ENCODE measurements at places on chromosomes 7 and 10. TPM values are rescaled to one million over a fixed set of nuclear protein-coding genes. Genes with fewer than 3 reads are reported as not detected.

DNA sequence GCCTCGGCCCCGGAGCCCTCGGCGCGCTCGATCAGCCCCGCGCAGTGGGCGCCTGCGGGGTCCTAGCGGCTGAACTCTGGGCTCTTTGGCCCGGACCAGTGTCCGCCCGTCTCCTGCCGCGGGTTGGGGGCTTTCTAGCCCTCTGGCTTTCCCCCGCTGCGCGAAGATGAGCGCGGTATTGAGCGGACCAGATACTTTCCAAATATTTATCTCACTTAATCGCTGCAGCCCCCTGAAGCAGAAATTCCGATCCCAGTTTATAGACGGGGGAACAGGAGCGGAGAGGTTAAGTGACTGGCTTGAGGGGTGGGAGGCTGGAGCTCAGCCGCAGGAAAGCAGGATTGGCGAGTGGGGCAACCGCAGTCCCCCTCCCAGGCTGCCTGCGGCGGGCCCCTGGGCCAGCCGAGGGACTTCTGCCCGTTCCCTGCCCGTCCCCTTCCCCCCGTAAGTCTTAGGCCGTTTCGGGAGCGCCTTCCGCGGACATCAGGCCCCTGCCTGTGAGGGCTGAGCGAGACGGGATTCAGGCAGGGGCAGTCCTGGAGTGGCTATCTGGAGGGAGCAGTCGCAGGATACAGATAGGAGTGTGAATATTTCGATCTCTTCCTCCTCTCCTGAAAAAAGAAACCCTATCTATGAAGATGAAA is 565 bp downstream of the STRIP2 start:
- H3K27ac ChIP-seq: peak overlapping the region; percentile 84
- no peaks in the 10 kb centered on the region for H3K36me3 ChIP-seq
- DNase-seq: peak; percentile 19
- H3K4me1 ChIP-seq: peaks cover 8% of the 10 kb centered on the region
- H3K27me3 ChIP-seq: peaks cover 33% of the 10 kb centered on the region
- H3K4me3 ChIP-seq: peak overlapping the region; percentile 89

DNA sequence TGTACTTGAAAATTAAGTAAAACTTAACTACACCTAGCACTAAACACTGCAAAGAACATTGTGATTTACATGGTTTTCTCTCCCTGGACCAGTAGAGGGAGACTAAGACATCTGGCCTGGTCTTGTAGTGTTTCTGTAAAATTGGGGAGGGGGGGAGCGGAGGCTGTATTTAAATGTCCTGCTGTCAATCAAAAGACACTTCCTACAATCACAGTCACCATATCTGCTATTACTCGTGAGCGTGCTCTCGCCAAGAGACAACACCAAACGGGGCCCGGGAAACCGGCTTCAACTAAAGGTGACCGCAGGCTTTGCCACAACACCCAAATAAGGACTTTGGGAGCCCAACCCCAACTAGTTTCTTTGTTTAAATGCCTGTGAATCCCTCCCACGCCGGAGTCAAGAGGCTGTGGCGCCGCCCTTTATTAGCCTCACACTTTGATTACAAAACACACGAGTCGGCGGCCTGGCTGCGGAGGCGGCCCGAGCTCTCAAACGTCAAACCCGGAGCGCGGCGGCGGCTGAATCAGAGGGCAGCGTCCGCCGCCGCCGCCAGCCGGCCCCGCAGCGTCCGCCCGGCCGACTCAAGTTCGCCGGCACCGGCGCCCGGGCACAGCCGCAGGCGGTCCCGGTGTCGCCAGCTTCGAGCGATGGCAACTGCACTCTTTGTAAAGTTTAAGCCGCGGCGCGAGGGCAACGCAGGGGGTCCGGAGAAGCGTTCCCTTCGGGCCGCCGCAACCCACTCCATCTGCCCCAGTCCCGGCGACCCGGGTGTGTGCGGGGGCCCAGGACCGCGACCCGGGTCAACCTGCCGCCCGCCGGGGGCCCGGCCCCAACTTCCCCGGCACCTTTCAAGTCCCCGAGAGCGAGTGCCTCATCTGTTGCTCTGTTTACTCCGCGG is 1.3 kb downstream of the KDM7A start:
- peak overlapping the region; percentile 98 for H3K27ac ChIP-seq
- H3K4me1 ChIP-seq: peaks cover 18% of the 10 kb centered on the region
- peak overlapping the region; percentile 91 for H3K4me3 ChIP-seq

- H3K4me1 ChIP-seq: peaks cover 5% of the 10 kb centered on the region
- H3K4me3 ChIP-seq: no peak overlapping the region
- no peak overlapping the region for H3K27ac ChIP-seq
- peaks cover 52% of the 10 kb centered on the region for H3K27me3 ChIP-seq
- H3K36me3 ChIP-seq: no peaks in the 10 kb centered on the region
Measured at GRCh38 chr10:45377858-45378257, 3.8 kb downstream of the ALOX5 start.

DNA sequence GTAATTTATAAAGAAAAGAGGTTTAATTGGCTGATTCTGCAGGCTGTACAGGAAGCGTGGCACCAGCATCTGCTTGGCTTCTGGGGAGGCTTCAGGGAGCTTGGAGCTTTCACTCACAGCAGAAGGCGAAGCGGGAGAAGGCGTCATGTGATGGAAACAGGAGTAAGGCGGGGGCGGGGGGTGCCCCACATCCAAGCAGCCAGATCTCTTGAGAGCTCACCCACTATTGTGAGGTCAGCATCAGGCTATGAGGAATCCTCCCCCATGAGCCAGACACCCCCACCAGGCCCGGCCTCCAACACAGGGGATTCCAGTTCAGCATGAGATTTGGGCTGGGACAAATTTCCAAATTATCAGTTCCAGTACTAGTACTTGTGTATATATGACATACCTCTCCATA is 46.2 kb downstream of the WDR37 start:
- H3K4me3 ChIP-seq: no peak overlapping the region
- H3K36me3 ChIP-seq: peaks cover 33% of the 10 kb centered on the region
- no peaks in the 10 kb centered on the region for H3K27me3 ChIP-seq
- peak overlapping the region; percentile 39 for H3K27ac ChIP-seq

- H3K4me3 ChIP-seq: no peak overlapping the region
- DNase-seq: no peak
- no peaks in the 10 kb centered on the region for H3K36me3 ChIP-seq
- peaks cover 6% of the 10 kb centered on the region for H3K4me1 ChIP-seq
- peaks cover 8% of the 10 kb centered on the region for H3K27me3 ChIP-seq
- no peak overlapping the region for H3K27ac ChIP-seq
Measured at GRCh38 chr10:43317422-43317821, 50.6 kb upstream of the RASGEF1A start.

DNA sequence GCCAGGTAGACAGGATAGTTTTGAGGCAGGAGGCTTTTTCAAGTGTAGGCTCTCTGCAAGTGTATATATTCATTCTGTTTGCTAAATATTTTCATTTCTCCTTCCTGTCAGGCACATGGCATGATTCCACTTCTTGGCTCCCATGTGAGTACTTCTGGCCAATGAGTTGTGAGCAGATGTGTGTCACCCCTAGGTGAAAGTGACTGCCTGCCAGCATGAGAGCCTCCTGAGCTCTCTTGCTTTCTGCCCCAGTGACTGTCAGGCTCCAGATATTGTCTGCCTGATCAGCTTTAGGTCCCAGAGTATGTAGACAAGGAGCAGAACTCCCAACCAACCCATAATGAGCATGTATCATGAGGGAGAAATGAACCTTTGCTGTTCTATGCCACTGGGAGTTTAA is 257.6 kb upstream of the NPY start:
- DNase-seq: no peak
- no peaks in the 10 kb centered on the region for H3K4me1 ChIP-seq
- no peaks in the 10 kb centered on the region for H3K36me3 ChIP-seq

DNA sequence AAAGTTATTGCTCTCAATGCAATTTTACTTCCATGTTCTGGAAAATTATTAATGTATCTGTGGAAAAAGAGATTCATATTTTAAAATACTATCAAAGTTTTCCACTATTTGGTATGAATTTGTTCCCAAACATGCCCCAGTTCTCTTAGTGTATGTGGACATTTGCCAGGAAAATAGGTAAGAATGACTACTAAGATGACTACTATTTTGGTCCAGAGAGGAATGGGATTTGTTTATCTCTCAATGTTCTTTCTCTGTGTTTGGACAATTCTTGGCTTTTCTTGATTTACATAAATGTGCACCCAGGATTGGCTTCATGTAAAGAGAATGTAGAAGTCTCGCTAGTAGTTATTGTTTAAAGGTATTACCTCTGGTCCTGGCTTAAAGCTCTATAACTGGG is 60.3 kb upstream of the POT1 start:
- no peak overlapping the region for H3K4me3 ChIP-seq
- H3K27ac ChIP-seq: no peak overlapping the region
- H3K4me1 ChIP-seq: no peaks in the 10 kb centered on the region
- peaks cover 3% of the 10 kb centered on the region for H3K36me3 ChIP-seq

- H3K27me3 ChIP-seq: no peaks in the 10 kb centered on the region
- H3K4me3 ChIP-seq: no peak overlapping the region
- peaks cover 32% of the 10 kb centered on the region for H3K4me1 ChIP-seq
- no peak for DNase-seq
- H3K36me3 ChIP-seq: no peaks in the 10 kb centered on the region
- peak overlapping the region; percentile 84 for H3K27ac ChIP-seq
Measured at GRCh38 chr10:113960617-113961181, 83.0 kb upstream of the ADRB1 start.

- DNase-seq: no peak
- H3K27ac ChIP-seq: no peak overlapping the region
- no peaks in the 10 kb centered on the region for H3K36me3 ChIP-seq
- H3K27me3 ChIP-seq: peaks cover 1% of the 10 kb centered on the region
- H3K4me3 ChIP-seq: no peak overlapping the region
Measured at GRCh38 chr10:20887706-20888555, 9.2 kb downstream of the NEBL start.

- H3K4me1 ChIP-seq: no peaks in the 10 kb centered on the region
- H3K36me3 ChIP-seq: no peaks in the 10 kb centered on the region
- no peak for DNase-seq
- H3K4me3 ChIP-seq: no peak overlapping the region
- H3K27ac ChIP-seq: no peak overlapping the region
Measured at GRCh38 chr7:42677751-42678699, 233.8 kb downstream of the C7orf25 start.

DNA sequence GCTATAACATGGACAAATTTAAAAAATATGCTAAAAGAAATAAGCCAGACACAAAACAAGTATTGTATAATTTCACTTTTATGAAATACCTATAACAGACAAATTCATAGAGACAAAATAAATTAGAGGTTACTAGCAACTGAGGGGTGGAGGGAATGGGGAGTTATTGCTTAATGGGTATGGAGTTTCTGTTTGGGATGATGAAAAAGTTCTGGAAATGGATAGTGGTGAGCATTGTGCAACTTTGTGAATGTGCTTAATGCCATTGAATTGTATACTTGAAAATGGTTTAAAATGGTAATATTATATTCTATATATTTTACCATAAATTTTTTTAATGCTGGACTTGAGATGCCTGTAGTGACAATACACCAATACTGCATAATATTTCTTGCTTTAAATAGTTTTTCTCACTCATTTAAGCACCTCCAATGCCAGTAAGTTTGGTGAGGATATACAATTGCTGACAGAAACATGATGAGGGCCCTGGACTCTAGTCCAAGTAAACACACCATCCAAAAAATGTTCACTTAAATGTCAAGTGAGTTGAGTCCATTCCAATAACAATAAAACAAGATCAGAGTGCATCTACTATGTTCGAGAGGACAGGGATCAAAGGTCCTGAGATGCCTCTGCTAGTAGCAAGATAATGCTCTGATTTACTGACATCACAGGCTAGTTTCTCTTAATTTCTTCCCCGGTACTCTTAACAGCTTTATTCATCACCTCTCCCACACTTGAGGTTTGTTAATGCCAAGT is 71.9 kb downstream of the NT5C2 start:
- DNase-seq: no peak
- H3K4me1 ChIP-seq: peaks cover 5% of the 10 kb centered on the region
- no peak overlapping the region for H3K4me3 ChIP-seq
- H3K36me3 ChIP-seq: peaks cover 7% of the 10 kb centered on the region
- H3K27ac ChIP-seq: no peak overlapping the region

GRCh38 chr10:9579110-9579705 is 1438.5 kb upstream of the CELF2 start:
- no peaks in the 10 kb centered on the region for H3K4me1 ChIP-seq
- H3K4me3 ChIP-seq: no peak overlapping the region
- no peak overlapping the region for H3K27ac ChIP-seq
- H3K27me3 ChIP-seq: no peaks in the 10 kb centered on the region
- no peaks in the 10 kb centered on the region for H3K36me3 ChIP-seq

DNA sequence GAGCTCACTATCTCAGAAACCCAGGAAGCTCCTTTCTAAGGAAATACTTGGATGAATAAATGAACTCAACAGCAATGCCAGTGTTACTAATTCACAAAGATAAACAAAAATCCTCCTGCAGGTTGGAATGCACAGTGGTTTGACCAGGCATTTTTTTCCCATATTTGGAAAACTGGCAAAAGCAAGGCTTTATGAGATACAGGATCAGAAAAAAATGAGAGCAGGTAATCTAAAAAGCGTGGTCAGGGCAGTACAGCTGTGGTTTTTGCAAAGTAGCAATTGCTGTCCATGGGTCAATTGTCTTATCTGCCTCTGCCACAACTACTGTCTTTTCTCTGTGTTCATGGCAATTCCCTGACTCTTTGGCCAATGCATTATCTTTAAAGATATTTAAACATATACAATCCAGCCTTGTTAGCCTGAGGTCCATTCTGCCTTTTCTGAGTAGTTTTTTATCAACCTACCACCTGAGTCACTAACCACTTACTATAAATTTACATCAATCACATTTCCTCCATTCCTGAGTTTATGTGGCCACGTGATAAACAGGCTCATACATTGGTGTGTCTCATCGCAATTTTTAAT is 564.5 kb upstream of the IGFBP3 start:
- H3K4me1 ChIP-seq: no peaks in the 10 kb centered on the region
- DNase-seq: no peak
- H3K27ac ChIP-seq: no peak overlapping the region
- H3K36me3 ChIP-seq: no peaks in the 10 kb centered on the region
- H3K4me3 ChIP-seq: no peak overlapping the region

GRCh38 chr7:51019891-51020870 is 237.5 kb upstream of the GRB10 start:
- no peak overlapping the region for H3K27ac ChIP-seq
- no peak overlapping the region for H3K4me3 ChIP-seq
- no peak for DNase-seq
- H3K36me3 ChIP-seq: peaks cover 4% of the 10 kb centered on the region
- no peaks in the 10 kb centered on the region for H3K27me3 ChIP-seq
- no peaks in the 10 kb centered on the region for H3K4me1 ChIP-seq

DNA sequence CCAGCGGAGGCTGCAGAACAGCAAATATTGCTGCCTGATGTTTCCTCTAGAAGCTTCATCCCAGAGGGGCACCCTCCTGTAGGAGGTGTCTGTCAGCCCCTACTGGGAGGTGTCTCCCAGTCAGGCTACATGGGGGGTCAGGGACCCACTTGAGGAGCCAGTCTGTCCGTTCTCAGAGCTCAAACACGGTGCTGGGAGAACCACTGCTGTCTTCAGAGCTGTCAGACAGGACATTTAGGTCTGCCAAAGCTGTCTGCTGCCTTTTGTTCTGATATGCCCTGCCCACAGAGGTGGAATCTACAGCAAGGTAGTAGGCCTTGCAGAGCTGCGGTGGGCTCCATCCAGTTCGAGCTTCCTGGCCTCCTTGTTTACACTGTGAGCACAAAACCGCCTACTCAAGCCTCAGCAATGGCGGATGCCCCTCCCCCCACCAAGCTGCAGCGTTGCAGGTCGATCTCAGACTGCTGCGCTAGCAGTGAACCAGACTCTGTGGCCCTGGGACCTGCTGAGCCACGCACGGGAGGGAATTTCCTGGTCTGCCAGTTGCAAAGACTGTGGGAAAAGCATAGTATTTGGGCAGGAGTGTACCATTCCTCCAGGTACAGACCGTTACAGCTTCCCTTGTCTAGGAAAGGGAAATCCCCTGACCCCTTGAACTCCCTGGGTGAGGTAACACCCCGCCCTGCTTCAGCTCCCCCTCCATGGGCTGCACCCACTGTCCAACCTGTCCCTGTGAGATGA is 17.7 kb upstream of the MINDY3 start:
- H3K4me1 ChIP-seq: peaks cover 5% of the 10 kb centered on the region
- no peaks in the 10 kb centered on the region for H3K36me3 ChIP-seq

PTF1A gene
- total RNA-seq: 50.7 TPM

ITGB8 gene
- 37.2 TPM for total RNA-seq

CDHR3 gene
- 21.5 TPM for total RNA-seq

AMPH gene
- total RNA-seq: 1.9 TPM

SEMA3E gene
- 1.1 TPM for total RNA-seq

Data from progenitor cell of endocrine pancreas (in vitro differentiated cells).